Muscle of arm (tissue), 14 donors: ENCODE measurements at places on chromosomes 4 and X. TPM values are rescaled to one million over a fixed set of nuclear protein-coding genes. Genes with fewer than 3 reads are reported as not detected.

Gene ADH1C
- 6.2 TPM for polyA plus RNA-seq

Gene STK32B
- polyA plus RNA-seq = 14.2 TPM

DNA sequence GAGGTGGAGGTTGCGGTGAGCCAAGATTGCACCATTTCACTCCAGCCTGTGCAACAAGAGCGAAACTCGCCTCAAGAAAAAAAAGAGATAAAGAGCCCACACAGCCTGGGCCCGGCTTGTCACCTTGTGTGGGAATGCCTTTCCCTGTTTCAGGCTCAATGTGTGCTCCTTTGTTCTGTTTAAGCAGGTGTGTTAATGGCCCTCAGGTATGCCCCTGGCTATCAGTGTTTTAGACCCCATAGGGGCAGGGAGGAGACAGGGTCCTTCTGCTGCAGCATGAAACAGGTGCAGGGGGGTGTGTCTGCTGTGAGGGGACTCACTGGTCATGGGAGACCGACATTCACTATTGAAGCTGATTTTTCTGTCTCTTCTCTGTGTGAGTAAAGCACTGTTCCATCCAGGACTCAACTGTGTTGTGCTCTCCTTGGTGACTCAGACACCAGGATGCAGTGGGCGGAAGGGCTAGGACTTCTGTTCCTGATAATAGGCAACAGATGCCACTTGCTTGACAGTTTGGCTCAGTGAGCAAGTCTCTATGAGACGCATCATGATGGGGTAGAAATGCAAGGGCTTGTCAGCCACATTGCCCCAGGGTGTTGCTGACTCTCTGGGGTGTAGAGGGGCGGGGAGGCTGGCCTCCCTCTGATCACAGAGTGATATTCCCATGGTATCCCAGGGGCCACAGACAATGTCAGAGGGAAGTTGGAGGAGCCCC is 15.6 kb upstream of the LAP3 start:
- no peak for DNase-seq

DNA sequence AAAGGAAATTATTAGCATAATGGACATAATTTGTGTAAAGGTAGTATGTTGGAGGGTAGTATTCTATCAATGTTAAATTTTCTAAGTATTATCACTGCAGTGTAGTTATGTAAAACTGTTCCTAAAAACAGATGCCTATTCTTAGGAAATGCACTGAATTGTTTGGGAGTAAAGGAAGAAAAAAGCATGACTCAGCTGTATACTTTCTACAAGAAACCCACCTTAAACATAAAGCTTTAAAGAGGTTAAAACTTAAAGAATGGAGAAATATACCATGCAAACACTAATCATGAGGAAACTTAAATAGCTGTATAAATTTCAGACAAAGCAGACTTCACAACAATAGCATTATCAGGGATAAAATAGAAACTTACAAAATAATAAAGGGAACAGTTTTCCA is 292.9 kb downstream of the ANTXR2 start:
- no peak for DNase-seq

- peak; percentile 15 for DNase-seq
Observed at GRCh38 chr4:24067367-24068193, 177.7 kb upstream of the PPARGC1A start.

DNA sequence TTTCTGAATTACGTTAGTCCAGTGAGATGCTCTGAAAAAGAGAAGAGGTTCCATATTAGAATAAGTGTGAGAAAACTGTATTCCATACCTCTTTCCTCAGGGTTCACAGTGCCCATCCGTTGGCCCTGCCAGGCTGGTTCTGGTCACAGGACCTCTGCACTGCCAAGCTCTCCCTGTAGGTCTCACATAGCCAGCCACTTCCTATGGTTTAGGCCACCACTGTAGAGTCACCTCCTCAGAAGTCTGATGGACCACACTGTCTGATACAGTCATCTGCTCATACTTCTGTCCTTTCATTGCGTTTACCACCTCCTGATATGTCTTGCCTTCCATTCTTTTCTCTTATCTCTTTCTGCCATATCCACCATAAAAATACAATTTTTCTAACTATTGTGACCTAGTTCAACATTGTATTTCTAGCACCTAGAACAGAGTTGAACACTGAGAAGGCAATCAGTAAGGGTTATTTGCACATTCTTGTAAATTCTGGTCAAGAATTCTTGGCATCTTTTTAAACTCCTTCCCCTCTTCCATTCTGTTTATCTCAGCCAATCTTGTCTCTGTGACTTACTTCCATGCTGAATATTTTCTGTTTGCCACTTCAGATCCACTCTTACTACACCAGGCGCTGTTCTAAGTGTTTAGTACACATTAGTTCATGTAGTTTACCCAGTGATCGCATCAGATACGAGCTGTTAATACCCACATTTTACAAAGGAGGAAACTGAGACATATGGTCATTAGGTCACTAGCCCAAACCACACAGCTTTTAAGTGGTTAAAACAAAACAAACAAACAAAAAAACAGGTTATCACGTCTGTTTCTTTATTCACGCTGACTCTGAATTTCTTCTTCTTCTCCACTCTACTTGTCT is 125.6 kb downstream of the CBR4 start:
- DNase-seq = no peak
